MV-4-11 (cell line): ENCODE measurements at places on chromosomes 13 and 19.

DNA sequence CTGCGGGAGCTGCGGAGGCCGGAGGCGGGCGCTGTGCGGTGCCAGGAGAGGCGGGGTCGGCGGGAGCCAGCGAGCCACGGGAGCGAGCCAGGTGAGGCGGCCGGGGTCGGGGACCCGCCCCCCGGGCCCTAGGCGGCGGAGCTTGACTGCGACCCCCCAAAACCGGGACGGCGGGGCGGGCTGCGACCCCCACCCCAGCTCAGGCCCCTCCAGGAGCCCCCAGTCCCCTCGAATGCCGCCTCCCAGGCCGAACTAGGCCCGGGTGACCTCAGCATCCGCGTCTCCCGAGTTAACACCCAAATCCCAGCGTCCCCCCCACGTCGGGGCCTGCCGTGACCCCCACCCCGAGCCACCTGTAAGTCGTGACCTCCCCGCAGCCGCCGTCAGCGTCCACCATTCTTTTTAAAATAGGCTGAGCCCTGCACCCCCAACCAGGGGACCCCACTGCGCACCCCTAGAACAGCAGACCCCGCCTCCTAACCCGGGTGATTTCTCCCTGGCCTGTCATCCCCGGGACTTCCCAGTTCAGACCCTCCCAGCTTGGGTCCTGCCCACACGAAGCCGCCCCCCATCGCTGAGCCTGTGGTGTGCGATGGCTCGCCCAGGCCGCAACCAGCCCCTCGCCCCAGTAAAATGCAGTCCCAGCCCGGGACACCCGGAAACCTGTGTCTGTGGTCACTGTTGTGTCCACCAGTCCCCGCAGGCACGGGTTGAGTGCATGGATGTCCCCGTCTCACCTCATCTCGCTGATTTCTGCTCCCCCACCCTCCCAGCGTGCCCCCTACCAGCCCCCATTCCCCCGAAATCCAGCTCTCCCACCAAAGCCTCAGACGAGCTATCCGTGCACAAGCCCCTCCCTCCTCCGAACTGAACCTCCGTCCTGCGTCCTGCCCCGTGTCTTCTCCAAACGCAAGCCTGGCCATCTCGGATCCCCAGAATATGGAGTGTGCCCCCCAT is 551 bp downstream of the FZR1 start:
- DNase-seq: no peak

DNA sequence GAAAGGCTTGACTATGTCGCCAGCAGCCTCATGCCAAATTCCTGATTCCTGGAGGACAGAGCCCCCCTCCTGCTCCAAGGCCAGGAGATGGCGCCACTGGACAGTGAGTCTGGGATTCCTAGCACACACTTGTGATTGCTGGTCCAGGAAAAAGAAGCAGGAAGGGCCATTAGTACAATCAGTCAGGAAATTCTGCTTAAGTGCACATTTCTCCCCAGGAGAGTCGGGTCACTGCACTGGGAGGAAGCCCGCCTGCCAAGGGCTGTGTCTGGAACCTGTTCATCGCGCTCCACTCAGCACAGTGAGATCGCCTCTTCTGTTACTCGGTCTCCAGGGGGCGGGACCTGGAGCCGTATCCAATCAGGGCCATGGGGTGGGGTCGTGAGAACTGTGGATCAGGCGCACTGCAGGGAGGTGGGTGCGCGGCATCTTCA is 65.1 kb downstream of the ZNF823 start:
- DNase-seq: no peak

- no peak for DNase-seq
Observed at GRCh38 chr13:103009051-103009840, 57.0 kb downstream of the SLC10A2 start.

- no peak for DNase-seq
Observed at GRCh38 chr19:40219721-40220276, 1.6 kb upstream of the TTC9B start.

- peak; percentile 60 for DNase-seq
Observed at GRCh38 chr19:38877781-38878574, at the start of gene RINL. TSS of gene RINL (minus strand) at chr19:38878275. CDS start at chr19:38876742, 1,533 bp downstream.

- DNase-seq: no peak
Observed at GRCh38 chr19:38946229-38947010, 15.7 kb downstream of the MRPS12 start.

DNA sequence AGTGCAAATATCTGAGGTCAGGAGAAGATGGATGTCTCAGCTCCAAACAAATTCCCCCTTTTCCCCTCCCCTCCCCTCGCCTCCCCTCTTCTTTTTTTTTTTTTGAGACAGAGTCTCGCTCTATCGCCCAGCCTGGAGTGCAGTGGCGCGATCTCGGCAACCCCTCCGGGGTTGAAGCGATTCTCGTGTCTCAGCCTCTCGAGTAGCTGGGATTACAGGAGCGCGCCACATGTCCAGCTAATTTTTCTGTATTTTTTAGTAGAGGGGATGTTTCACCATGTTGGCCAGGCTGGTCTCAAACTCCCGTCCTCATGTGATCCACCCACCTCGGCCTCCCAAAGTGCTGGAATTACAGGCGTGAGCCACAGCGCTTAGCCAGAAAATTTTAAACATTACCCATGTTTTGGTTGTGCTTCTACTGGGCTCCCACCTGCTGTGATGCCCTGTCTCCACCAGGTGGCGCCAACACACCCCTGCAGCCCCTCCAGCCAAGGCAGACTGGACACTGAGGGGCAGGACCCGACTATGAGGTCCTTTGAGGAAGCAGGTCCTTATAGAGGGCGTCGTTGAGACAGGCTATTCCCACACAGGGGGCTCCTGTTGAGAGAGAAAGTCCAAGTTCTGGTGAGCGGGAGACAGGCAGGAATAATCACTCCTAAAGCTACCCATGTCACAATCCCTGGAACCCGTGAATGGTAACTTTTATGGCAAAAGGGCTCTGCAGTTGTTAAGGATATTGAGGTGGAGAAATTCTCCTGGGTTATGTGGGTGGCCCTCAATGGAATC is 6.3 kb downstream of the ERICH4 start:
- peak; percentile 74 for DNase-seq

GRCh38 chr19:30593975-30594745 is 222.0 kb downstream of the ZNF536 start:
- no peak for DNase-seq

GRCh38 chr19:49954933-49955332 is 6.0 kb downstream of the SIGLEC11 start:
- DNase-seq: no peak

- DNase-seq: no peak
Observed at GRCh38 chr19:12295191-12295590, 508 bp upstream of the ZNF44 start.

DNA sequence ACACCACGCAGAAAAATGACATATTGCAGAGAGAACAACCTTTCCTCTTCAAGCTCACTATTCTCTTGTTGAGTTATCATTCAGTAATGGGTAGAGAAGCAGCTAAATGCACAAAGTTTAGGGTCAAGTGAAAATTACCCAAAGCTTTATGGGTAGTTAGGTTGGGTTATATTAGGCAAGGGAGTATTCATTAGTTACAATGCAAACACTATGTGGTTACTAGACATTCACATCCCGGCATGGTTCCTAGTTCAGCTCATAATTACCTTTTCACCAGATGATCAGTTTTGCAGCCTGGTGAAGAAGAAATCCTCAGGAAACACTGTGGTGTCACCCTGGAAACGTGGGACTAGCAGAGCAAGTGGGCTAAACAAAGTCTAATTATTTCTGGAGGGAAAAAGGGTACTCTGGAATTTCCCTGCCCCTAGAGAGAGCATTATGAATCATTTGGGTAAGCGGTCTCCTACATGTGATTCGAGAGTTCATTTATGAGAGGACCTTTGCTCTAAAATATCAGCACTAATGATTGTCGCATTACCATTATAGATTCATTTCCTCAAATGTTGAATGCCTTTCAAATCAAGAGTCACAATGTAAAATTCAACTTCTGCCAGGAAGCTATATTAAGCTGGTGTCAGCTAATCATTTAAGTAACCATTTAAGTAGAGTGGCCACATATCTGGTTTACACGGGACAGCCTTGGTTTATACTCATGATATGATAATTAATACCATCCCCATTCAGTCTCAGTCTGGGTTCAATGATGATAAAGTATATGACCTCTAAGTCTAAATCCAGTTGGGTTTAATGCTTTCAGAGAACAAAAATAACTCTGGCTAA is 1208.0 kb downstream of the DIAPH3 start:
- peak; percentile 34 for DNase-seq

DNA sequence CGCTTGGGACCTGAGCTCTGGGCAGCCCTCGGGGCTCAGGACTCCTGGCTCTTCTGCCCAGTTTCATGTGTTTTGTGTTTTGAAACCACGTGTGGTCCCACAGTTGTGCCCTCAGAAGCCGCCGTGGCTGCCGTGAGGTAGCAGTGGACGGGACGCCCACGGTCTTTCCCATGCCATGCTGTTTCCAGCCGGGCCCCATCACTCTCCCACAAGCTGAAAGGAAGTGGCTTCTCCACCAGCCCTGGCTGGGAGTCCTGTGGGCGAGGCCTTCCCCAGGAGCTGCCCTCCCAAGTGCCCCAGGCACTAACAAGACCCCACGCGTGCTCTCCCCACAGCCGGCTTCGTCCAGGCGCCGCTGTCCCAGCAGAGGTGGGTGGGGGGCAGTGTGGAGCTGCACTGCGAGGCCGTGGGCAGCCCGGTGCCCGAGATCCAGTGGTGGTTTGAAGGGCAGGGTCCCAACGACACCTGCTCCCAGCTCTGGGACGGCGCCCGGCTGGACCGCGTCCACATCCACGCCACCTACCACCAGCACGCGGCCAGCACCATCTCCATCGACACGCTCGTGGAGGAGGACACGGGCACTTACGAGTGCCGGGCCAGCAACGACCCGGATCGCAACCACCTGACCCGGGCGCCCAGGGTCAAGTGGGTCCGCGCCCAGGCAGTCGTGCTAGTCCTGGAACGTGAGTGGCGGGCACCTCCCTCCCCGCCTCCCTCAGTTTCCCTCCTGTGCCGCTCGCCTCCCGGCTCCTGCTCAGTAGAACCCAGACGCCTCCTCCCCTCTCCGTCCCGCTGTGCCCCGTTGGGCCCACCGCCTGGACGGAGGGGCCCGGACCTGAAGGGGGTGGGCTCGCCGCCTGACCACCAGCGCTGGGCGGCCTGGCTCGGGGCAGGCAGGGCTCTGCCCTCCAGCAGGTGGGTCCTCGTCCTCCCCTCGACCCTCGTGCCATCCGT is 5.3 kb downstream of the BSG start:
- no peak for DNase-seq

DNA sequence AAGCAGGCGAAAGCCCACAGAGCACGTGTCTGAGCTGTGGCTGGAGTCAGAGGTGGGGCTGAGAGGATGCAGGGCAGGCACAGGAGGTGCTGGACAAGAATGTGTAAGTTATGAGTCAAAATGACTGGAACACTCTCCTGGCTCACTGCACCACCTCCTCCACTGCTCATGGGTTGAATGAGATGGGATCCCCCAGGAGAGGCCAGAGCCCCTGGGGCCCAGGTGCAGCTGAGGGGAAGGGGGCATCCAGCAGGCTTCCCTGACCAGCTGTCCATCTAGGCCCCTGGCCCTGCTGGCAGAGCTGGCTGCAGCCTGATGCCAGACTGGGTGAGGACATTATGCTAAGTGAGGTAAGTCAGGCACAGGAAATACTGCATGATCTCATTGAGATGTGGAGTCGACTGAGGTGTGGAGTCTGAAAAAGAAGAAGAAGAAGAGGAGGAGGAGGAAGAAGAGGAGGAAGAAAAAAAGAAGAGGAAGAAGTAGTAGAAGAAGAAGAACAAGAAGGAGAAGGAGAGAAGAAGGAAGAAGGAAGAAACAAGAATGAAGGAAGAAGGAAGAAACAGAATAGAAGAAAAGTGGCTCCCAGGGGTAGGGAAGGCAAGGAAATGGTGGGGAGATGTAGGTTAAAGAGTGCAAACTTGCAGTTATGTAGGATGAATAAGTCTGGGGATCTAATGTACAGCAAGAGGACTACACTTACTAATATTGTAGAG is 747.4 kb downstream of the UQCRFS1 start:
- peak; percentile 22 for DNase-seq

GRCh38 chr19:8403098-8403819 is 9.8 kb upstream of the MARCHF2 start:
- DNase-seq: no peak
